ENCODE measurements at places on chromosomes 3 and 15.

DNA sequence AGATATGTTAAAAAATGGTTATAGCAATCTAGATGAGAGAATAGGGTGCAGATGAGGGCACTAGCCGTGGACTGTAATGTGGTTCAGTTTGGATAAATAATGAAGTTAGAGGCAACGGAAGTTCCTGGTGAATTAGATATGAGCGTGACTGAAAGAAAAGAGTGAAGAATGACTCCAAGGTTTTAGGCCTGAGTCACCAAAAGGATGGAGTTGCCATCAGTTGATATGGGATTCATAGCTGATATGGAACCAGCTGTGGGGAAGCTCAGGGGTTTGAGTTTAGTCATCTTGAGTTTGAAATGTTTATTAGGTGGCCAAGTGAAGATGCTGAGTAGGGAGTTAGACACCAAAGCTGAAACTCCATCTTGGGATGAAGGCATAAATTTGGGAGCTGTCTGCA lies 66.2 kb downstream of the SSR3 start:
- peak; percentile 72 for DNase-seq

DNA sequence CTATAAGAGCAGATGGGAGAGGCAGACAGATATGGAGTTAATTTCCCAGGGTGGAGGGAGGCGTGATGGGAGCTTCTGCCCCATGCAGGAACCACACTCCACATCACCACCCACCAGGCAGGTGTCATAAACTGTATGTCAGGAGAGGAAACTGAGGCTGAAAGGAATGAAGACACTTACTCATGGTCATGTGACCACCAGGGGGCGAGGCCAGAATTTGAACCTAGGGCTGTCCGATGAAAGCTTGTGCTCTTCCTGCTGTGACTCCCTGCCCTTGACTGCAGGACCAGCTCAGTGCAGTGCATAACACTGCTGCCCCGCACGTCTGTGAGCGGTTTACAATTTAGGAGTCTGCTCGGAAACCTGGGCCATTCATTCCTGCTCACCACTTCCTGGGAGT lies 28.8 kb downstream of the NUP210 start:
- DNase-seq: no peak

GRCh38 chr3:99607151-99607550 lies 31.2 kb upstream of the COL8A1 start:
- DNase-seq: no peak

DNA sequence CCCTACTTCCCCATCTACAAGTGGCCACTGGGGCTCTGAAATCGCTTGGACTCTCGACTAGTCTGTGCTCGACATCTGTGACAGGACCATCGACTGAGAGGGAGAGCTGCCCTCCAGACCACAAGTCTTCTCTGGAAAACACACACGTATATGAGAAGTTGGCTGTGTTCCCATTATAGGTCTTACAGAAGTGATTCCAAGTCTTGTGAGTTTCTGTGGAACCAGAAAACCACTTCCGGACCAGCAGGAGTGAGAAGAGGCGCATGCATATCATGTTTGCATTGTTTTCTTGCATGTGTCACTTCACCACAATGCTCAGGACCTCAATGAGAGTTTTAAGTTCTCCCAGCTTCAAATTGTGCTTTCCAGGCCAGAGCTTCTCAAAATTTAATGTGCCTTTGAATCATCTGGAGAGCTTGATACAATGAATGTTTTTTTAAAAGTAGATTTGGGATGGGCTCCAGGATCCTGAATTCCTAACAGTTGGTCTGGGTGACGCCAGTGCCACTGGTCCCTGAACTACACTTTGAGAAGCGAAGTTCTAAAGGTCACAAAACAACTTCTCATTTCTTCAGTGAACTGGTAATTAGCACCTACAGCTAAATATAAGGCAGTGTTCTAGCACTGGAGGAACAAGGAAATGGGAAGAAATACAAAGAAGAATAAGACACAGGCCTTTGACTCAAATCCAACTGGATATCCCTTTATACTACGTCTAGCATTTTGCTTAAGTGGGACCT lies 15.7 kb downstream of the LIPC start:
- DNase-seq: peak; percentile 86

- DNase-seq: no peak
Measured at GRCh38 chr3:196210673-196211556, at the start of gene ZDHHC19. Gene ZDHHC19, minus strand, starts transcription at chr3:196211400. Its CDS starts 85 bp downstream, at chr3:196211315.

GRCh38 chr3:16011376-16011775 lies 163.1 kb upstream of the GALNT15 start:
- DNase-seq: peak; percentile 49

DNA sequence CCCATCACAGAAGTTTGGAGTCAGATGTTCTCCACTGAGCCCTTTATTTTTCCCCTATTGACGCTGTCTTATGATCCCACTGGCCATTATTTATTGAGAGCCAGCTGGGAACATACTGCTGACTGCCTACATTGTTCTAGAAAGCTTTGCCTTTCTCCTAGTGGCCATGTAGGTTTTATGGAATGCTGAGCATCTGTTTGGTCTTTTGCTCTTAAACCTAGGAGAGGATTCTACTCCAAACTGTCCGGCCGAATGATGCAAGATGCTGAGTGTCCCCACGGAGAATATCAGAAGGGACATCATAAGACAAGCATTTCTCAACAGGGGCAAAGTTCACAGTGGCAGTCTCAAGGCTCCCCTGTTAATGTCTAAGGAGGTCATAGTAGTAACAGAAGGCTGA lies 171.4 kb downstream of the ARRDC4 start:
- peak; percentile 13 for DNase-seq

DNA sequence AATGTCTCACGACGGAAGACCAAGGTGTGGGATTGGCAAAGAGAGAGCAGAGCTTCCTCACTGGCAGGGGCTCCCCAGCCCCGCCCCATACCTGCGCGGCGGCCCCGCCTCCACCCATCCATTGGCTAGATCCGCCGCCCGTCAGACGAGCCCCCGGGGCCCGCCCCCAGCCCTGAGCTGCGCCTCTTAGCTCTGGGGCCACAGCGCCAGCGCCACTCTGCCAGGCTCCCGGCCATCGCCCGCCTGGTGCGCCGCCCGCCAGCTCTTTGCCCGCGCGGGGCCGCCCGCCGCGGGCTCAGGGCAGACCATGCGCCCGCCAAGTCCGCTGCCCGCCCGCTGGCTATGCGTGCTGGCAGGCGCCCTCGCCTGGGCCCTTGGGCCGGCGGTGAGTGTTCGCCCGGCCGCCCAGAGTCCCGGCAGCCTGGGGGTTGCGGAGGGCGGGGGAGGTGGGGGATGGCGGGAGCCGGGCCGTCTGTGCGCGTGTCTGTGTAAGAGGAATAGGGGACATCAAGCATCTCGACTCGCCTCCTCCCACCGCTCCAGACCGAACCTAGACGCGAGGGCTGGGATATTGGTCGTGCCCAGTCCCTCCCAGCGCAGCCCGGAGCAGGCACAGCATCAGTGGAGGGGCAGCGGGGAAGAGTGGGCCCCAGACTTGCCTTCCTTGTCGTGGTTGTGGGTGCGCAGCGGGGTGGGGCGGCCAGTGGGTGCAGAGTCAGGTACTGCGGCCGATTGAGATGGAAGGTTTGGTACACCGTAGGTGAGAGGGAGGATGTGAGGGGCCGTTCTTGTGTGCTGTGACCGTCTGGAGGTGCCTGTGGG lies at the start of gene VIPR1:
Gene VIPR1 (plus strand): TSS at position 215 of the 822 bp plus-strand sequence. CDS start 93 bp downstream, at position 308.
- peak; percentile 51 for DNase-seq

- DNase-seq: no peak
Measured at GRCh38 chr3:85626662-85627061, 667.9 kb downstream of the CADM2 start.

DNA sequence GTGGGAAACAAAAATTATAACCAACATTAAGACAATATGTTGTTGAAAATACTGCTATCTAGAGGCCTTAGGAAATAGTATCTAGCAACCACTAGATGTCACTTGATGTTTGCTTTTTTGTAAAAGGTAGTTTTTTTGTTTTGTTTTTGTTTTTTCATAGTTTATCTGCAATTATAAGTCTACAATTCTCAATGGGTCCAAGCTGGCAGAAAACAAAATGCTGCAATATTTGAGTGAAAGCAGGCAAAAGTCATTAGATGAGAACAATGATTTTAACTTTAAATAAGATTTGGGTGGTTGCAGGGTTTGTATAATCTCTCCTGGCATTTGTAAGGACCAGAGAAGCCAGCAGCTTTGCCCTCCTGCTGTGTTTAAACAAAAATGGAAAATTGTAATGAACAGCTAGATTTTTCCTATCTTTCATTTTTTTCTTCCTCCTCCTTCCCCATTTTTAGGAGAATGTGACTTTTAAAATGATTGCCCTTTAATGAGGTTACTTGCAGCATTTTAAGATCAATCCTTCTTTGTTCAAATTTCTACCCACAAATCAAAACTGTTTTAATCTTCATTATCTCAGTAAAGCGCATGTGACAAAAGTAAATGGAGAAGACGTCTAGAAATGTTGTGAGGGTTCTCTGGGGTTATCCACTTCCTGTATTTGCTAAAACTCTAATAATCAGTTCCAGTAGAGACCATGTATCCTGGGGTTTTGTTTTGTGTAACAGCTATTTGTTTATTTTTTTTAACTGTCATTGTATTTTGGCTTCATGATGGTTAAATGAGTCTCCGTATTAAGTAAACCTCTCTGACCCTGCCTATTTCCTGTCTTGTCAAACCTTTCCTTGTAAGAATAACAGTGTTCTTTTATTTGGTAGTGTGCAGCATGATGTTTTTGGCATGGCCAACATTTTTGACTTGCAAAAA lies 27.3 kb downstream of the DUT start:
- DNase-seq: peak; percentile 38

DNA sequence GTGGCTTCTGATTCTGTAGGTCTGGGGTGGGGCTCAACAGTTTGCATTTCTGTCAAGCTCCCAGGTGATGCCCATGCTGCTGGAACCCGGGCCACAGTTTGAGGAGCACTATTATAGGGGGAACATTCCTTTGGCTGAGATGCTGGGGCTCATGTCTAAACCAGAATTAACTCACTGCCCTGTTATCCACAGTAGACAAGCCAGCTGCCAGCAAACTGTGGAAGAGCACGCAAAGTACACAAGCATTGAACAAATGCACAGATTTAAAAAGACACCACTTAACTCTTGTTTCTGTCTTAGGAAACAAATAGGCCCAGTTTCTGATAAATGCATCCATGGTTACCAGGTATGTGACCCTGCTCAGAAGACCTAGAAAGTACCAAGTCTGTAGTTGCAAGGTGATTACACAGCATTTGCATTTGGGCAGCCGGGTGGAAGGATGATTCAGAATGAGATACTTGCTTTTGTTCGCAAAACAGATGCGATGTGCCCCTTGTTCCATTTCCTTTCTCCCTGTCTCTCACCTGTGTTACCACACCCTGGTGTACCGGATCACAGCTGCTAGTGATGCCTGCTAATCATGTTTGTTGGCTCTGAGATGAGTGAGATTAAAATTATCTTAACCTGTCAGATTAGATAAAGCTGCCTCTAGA lies 12.4 kb downstream of the GYG1 start:
- DNase-seq: no peak

DNA sequence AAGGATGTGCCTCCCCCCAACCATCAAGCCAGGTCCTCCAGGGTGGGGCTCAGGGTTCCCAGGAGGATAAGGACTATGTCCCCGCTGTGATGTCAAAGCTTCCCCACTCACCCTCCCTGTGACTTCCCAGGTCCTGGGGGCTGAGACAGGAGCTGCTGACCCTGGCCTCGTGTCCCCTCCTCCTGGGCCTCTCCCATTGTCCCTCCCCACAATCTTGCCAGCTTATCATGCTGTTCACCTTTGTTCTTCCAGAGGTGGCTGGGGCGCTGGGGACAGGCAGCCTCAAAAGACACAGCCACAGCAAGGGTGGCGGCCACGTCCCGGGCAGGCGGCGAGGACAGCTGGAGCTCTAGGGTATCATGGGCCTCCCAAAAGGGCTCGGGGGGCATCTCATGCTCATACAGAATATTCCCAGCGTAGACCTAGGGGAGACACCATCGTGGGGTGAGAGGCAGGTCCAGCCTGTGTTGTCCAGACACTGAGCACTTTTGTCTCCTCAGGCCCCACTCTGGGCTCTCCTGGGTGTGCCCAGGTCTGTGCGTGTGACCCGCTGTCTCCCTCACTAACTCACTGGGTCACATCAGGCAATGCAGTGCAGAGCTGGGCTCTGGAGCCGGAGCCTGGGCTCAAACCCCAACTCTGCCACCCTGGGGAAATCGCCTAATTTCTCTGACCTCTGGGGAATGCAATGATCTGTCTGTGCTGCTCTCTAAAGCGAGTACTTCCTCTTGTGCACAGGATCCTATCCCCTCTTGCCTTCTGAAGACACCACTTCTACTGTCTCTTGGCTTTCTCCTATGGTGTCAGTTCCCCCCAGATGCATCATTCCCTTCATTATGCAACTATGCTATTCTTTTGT lies 30.0 kb downstream of the SNX33 start:
- no peak for DNase-seq

- DNase-seq: no peak
Measured at GRCh38 chr3:69244039-69244438, 121.6 kb upstream of the LMOD3 start.

DNA sequence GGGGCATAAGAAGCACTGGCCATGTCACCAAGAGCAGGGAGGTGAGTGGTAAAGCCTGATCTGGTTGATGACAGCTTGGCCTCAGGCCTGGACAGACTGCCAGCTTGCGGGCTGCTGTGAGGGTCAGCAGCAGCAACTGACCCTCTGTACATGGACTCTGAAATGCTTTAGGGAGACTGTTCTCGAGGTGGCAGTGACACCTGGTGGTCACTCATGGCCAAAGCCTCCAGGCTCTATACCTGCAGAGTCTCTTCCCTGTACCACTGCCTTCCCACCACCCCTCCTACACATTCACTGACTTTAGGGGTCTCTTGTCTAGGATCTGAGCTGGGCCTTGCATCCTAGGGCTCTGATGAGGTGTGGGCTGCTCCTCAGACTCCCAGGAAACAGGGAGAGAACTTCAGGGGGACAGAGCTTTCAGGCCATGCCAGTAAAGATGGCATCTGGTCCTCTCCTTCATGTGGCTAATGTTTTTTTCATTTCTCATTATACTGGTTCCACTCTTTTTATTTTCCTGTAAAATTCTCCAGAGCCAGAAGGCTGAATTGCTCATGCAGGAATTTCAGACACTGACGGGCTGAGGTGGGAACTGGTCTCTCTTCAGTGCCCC lies 17.2 kb upstream of the TIMP4 start:
- peak; percentile 51 for DNase-seq

DNA sequence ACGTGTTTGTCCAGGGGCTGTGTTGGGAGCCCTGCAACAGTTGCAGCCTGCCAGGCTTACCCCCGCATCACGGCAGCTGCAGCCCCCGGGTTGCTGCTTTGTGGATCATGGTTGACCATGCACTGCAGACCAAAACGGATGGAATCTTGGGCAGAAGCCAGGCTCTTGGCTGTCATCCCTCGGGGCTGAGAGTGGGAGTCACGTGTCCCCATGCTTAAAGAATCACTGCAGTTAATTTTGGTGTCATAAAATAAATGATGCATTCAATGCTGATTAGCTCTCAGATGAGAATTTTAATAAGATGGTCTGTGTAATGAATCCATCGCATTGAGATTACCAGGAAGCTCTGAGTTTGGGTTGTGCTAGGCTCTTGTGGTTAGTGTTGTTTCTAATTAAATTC lies 115.6 kb downstream of the CHDH start:
- DNase-seq: no peak

DNA sequence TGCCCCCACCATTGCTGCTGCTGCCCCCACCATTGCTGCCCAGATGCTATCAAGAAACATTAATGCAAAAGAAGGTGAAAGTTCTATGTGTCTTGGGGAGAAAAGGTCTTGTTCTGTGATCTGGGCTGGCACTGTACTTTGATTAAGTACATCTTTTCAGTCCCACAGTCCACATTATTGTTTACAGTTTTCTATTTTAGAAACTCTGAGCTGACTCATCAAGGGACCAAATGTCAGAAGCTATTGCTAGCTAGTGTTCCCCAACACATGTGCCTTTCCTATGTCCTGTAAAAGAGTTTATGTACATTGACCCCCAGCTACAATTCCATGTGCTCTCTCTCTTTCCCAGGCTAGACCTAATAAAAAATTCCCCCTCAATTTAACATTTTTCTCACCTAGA lies 264.7 kb upstream of the NECTIN3 start:
- DNase-seq: no peak

GRCh38 chr15:25932696-25933095 lies 69.6 kb upstream of the ATP10A start:
- DNase-seq: no peak

All from EL (cell line).